ENCODE measurements at places on chromosomes 5 and 9.
A peak's percentile ranks its signal among the peaks of the same experiment; 100 is the strongest.

DNA sequence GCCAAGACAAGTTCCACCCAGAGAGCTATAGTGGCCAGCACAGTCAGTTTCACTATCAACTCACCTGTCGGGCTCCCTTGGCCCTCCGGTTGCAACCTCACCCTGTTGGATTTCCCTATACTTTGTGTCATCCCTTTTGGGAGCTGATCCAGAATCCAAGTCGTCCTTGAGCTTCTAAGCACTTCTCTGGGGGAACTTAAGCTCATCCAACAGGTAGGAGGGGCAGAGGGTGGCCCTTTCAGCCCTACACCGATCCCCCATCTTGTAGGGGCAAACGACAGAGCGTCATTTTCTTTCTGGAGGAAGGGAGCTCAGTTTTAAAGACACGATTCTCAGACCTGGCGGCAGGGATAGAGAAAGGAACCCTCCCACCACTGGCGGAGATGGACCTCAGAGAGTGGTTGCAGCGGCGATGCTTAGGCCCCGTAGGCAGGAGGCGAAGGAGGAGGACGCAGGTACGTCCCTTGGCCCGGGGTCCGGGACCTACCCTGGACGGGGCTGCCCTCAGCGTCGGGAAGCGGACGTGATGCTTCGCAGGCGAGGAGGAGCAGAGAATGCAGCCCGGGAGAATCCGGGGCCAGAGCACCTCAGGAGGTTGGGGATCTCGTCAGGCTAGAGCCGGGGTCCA lies 519 bp downstream of the ZER1 start:
- DNase-seq = no peak

GRCh38 chr5:94196953-94197352 lies 421.5 kb downstream of the KIAA0825 start:
- no peak for DNase-seq

DNA sequence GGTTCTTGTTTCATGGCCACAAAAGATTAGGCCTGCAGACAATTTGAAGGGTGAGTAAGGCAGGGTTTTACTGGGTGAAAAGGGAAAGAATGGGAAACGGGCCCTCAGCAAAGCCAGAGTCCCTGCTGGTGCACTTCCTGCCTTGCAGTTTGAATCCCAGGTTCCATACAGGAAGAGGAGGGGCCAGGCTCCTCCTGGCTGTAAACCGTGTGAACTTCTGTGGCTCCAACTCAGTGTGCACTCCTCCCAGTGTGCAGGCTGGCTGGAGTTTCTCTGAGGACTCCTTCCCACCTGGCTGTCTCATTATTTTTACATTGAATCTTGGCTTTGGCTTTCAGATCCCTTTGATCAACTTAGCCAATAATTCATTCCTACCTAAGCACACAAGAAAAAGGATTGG lies 367.1 kb upstream of the KLF4 start:
- DNase-seq = no peak

- no peak for DNase-seq
Measured at GRCh38 chr5:78979909-78980308, 5.2 kb downstream of the ARSB start.

DNA sequence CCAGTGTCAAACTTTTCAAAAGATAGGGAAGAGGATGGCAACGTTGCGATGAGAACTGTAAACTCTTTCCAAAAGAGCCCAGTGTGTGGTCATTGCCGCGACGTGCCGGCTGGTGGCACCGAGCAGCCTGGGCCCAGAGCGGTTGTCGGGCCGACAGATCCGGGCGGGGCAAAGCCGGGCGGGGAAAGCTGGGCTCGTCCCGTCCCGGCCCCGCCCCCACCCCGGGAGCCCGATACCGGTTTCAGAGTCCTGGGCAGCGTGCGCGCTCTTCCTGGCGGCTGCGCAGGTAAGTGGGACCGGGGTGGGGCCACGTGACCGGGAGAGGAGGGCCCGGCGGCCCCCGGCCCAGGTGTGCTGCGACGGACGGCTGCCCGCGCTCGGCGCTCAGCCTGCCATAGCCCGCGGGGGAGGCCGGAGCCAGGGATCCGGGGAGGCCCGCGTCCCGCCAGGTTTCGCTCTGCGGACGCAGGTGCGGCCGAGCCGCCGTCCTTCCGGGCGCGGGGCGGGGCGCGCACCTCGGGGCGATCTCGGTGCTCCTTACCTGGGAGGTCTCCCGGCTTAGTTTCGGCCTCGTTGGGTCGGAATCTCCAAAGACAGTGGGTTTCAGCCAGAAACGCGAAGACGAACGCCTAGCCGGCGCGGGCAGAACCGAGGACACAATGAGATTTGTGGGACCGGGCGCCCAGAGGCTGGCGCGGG lies at the start of gene MARVELD2:
Gene MARVELD2, plus strand, starts transcription at position 232 of the 699 bp plus-strand sequence. CDS start 4,270 bp downstream, outside the sequence.
- DNase-seq = peak; percentile 12

DNA sequence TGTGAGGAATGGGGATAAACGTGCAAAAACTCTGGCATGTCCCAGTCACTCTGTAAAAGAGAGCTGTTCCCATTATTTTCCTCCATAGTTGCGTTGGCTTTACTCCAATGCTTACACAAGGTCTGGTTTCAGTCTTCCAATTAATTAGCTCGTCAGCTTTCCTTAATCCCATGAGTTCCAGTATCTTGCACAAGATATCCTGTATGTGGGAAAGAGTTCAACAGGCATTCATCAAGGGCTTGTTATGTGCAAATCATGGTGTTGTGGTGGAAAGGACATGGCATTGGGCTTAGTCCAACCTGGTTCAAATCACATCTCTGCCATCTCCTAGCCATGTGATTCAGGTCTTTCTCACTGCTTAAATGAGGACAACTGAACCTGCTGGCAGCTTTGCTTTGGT lies 77.5 kb upstream of the PANK3 start:
- no peak for DNase-seq

DNA sequence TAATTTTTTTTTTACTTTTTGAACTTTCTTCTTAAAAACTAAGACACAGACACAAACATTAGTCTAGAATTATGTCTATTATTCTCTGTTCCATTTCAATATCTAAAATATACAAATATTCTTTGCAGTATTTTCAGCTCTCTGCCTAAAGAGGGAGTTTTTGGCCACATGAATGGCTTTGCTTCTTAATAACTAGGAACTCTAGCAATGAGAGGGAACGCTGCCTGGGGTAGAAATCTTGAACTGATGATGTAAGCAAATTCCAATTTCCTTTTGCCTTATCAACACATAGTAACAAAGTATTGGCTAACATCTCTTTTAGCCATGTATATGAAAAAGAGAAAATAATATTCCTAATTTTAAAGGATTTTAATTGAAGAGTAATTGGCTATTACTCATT lies 51.9 kb downstream of the SLC25A46 start:
- DNase-seq = no peak

GRCh38 chr5:141208478-141208877 lies at the start of gene PCDHB12:
Gene PCDHB12 (plus strand): TSS chr5:141208719. CDS start chr5:141208908, 189 bp downstream.
- DNase-seq = no peak

- no peak for DNase-seq
Measured at GRCh38 chr9:105877721-105878120, 183.4 kb downstream of the TMEM38B start.

- DNase-seq = no peak
Measured at GRCh38 chr9:131743501-131743900, 3.6 kb upstream of the RAPGEF1 start.

DNA sequence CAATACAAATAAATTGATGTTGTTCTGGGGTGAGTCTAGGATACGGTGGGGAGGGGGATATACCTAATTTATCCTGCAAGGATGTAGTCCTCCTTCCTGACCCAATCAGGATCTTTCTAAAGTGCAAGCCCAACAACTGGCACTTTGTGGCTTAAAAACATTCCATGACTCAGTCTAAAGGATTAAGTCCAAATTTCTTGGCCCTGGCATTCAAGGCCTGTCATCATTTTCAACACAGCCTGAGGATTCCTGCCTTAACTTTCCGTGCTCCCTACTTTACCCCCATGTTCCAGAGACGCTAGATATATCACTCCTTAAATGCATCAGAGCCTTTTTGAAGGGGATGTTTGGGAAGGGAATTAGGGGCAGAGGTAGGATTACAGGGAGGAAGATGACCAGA lies 1.0 kb downstream of the FAM221B start:
- no peak for DNase-seq

DNA sequence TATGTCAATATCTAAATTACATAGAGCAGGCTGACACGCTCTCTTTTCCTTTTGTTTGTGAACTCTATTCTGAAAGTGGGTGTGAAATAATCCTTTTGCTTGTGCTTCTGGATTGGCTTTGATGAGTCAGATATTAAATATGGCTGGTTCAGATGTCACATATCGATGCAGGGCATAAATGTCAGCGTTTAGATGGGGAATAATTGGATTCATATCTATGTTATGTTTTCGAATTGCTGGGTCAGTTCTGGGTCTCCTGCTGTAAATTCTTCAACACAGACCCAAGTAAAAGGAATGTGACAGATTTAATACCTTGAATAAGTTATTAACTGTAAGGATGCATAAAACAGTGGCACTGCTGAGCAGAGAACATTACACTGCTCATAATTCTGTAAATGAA lies 118.7 kb upstream of the SNX2 start:
- DNase-seq = no peak

DNA sequence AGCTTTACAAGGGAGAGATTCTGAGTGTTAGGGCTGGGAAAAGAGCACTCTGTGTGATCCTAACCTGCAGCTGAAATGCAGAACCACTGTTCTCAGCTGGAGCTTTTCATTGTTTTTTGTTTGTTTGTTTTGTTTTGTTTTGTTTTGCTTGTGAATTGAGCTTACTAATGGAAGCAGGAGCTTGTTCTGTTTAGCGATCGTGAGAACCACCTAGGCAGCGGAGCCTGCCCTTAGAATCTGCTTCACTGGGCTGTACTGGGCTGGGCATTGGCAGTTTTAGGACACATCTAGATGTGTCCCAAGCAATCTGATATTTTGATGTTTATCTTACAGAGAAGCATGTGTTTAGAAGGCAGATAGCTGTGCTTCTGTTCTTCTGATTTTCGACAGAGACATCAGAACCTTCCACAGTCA lies 14.3 kb downstream of the SYK start:
- no peak for DNase-seq

DNA sequence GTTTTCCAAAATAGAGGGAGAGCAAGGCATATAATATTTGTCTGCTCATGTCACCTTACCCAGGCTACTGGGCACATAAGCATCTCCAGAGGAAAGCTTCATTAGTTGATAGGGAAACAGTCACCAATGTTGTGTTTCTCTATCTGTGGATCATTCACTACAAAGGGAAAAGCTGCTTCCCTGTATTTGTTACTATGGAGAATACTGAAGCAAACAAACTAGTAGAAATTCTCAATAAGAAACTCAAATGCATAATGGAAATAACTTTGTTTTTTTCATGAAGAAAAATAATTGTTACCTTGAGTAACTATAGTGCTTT lies 138.2 kb downstream of the PCSK1 start:
- no peak for DNase-seq

- no peak for DNase-seq
Measured at GRCh38 chr5:34503379-34504253, 152.5 kb upstream of the RAI14 start.

DNA sequence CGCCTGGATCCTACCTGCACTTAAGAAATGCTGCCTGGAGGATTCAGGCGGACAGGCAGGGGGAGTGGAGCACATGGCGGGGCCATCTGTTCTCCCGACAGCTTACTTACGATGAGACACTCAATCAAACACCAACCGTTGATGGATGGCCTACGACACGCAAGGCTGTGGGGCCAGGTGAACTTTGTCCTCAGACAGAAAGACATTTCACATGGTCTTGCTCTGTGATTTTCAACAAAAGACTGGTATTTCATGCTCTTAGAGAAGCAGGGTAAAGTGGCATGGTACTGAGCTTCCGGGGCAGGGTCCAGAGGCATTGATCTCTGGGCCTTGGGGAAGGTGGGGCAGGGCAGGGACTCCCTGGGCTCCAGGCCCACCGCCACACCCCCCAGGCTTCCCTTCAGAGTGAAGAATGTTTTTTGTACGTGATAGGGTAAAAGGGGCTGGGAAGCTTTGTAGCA lies 9.1 kb upstream of the OLFM1 start:
- no peak for DNase-seq

- no peak for DNase-seq
Measured at GRCh38 chr5:123080215-123080614, 8.8 kb upstream of the PRDM6 start.

GRCh38 chr5:73482383-73483136 lies 15.7 kb upstream of the BTF3 start:
- no peak for DNase-seq

DNA sequence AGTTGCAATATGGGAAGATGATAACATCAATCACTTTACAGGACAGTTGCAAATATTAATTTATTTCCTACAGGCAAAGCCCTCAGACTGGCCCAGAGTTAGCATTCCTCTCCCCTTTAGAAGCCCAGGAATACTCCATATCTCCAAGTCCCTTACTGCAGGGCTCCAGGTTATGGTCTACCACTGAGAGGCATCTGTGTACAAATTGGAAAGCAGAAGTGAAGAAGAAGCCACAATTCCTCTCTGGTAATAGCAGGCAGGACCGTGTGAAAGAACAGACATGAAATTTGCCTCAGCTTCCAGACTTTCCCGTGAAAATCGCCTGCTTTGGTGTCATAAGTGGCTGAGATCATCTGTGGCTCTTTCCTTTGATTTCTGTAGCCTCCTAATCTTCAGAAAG lies 289.6 kb downstream of the GLIS3 start:
- DNase-seq = no peak

- DNase-seq = no peak
Measured at GRCh38 chr5:10828241-10828640, 67.2 kb upstream of the DAP start.

- DNase-seq = no peak
Measured at GRCh38 chr5:60183881-60184280, 290.4 kb upstream of the PDE4D start.

GRCh38 chr9:110801426-110801825 lies 132.8 kb downstream of the MUSK start:
- no peak for DNase-seq

DNA sequence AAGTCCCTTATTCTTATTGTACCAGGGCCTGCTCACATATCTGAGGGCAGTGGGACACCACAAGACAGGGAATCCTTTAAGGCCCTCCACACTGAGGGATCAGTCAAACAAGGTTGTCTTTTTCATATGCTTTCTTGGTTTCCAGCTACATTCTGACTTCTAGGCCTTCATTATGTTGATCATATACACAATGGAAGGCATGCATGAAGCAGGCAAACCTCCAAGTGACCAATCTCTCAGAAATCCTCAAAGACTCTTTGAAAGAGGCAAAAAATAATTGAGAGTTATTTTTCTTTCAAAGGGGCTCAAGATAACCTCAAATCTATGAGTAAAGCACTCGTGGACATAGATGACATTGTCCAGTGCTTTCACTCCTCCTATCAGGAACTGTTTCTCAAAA lies 1195.9 kb upstream of the ACO1 start:
- DNase-seq = no peak

GRCh38 chr9:4932681-4933080 lies 52.4 kb upstream of the JAK2 start:
- DNase-seq = no peak

DNA sequence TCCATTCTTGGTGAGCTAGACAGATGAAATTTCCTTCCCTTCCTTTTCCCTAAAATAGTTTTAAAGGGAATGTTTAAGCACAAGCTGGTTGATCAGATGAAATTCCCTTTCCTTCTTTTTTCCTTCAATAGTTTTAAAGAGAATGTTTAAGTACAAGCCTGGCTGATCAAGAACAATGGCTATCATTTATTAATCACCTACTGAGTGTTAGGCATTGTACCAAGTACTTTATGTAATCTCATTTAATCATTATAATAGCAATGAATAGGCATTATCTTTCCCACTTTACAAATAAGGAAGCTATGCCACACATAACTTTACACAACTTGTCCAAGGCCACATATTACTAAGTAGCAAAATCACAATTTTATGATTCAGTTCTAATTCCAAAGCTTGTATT lies 152.0 kb upstream of the ACOT12 start:
- no peak for DNase-seq

- peak; percentile 87 for DNase-seq
Measured at GRCh38 chr5:143403593-143404415, at the start of gene NR3C1. Gene NR3C1 (minus strand): TSS chr5:143403686. CDS start chr5:143400839, 2,847 bp downstream.

GRCh38 chr5:32677023-32677422 lies 34.1 kb upstream of the NPR3 start:
- no peak for DNase-seq
